Right forelimb (tissue), 1 donor: ENCODE measurements at places on chromosomes 12 and 14.

GRCh38 chr14:35855876-35856481, 29.8 kb downstream of the BRMS1L start:
- no peak for DNase-seq

DNA sequence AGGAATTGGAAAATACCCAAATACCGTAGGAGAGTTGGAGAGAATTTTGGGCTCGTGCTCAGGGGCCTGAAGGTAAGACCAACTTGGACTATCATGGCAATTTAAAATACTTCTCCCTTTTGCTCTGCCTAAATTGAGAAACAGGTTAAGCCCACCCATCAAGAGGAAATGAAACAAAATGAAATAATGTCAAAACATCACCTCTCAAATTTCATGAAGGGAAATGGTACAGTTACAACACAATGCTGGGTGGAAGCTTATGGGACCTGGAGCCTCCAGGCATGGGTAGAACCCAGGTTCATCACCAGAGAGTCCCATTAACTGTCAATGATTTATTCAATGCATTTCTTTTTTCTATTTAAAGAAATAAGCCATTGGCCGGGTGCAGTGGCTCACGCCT, 33.7 kb downstream of the FOS start:
- no peak for DNase-seq

GRCh38 chr12:1937481-1938224, 19.2 kb upstream of the CACNA2D4 start:
- no peak for DNase-seq

DNA sequence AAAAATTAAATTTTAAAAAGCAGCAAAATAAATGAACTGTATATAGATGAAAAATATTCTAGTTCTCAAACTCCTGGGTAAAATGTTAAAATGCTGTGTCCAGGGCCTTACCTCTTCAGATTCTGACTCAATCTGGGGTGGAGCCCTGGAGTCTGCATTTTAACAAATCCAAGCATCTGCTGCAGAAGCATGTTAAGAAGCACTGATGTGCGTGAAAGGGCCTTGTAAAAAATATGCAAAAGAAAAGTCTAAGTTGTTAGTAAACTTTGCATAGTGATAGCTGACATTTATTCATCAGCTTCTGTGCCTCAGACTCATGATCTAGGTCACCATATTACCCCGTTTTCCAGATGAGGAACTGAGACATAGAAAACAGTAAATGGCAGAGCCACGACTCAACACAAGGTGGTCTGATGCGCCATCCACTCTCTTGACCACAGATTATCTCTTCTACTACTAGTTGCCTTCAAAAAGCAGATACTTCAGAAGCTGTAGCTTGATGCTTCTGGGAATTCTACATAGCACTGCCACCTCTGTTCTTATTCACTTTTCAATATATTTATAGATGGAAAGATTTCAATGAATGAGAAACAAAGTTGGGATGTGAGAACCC, 28.0 kb upstream of the PTCSC3 start:
- no peak for DNase-seq

DNA sequence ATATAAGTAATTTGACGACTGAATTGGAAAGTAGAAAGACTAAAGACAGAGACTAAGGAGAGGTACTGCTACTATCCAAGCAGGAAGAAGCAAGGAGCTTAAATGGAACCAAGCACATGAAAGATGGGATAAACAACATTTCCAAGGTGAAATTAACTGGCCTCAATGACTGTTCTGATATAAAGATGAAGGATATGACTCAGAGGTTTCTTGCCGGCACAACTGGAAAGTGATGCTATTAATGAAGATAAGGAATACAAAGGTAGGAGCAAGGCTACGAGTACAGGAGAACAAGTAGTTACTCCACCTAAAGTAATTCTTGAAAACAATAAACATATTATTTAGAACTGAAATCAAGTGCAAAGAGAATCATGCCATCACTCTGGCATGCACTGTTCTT, 6.4 kb downstream of the SNX6 start:
- DNase-seq, result no peak

GRCh38 chr12:30959110-30959710, 32.7 kb downstream of the TSPAN11 start:
- DNase-seq, result no peak

- no peak for DNase-seq
These were observed 94.4 kb downstream of the PPP2R5C start for GRCh38 chr14:101855958-101856357.
